ENCODE measurements at places on chromosomes 4 and X.

DNA sequence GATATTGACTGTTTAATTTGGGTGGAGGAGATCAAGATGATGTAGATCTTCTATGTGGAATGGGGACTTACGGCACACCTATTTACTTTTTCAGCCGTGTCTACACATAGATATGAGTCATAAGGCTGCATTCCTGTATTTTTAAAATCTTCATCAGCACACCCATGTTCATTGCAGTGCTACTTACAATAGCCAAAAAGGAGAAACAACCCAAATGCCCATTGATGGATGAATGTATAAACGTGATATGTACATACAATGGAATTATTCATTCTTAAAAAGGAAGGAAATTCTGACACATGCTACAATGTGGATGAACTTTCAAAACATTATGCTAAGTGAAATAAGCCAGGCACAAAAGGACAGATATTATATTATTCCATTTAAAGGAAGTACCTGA is 98.6 kb downstream of the AASDH start:
- DNase-seq = no peak

GRCh38 chrX:109793191-109793590 is 60.1 kb upstream of the ACSL4 start:
- no peak for DNase-seq

DNA sequence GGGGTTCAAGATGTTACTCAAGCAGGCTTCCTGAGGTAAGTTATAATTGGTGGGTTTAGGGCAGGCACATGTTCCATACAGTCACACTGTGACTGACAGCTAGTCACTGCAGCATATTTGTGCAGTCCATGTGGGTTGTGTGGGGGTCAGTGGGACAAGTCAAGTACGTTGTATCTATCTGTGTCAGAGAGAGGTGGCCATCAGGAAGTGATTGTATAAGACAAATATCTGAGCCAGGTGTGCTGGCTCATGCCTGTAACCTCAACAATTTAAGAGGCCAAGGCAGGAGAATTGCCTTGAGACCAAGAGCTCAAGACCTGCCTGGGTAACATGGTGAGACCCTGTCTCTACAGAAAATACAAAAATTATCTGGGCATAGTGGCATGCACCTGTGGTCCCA is 509.3 kb downstream of the CENPC start:
- DNase-seq = no peak

DNA sequence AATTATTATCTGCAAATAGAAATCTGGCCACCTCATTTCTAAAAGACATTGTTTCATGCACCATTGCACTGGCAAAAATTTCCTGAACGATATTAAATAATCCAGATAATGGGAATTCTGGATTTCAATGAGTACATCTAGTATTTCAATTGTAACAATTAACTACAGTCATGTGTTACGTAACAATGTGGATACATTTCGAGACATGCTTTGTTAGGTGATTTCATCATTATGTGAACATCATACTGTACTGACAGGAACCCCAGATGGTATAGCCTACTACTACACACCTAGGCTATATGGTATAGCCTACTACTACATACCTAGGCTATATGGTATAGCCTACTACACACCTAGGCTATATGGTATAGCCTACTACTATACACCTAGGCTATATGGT is 14.8 kb downstream of the LAMTOR3 start:
- no peak for DNase-seq

DNA sequence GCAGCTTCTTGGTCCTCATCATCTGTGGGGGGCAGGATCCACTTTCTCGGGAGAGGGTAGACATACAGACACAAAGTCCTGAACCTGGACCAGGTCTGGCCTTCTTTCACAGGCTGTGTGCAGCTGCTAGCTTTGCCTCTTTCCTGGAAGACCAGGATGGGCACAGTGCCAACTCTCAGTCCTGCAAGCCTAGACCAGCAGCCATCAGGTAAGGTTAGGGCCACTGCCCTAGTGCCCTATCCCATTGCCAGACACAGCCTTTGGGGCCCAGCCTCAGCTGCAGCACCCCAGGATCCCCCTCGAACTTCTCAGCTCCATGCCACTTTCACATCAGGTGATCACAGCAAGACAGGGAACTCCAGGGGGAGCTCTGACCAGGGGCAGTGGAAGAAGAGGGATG is 38.4 kb downstream of the ZNF185 start:
- no peak for DNase-seq

DNA sequence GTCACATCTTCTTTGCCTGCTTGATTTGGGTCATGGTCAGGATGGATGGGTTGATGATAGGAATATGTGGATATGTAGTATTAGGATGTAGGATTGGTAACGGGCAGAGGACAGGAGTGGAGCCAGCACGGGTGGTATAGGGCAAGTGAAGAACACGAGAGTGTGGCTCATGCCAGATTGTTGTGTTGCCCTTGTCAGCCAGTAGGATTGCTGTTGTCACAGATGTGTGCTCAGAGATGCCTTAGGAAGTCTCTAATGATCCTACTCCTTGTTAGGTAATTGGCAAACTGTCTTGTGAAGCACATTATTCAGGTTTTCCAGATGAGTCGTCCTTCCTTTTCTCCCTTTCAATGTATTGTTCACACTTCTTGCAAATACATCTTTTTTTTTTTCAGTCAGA is 5.5 kb downstream of the ATP10D start:
- DNase-seq = no peak

GRCh38 chr4:147398556-147398955 is 82.3 kb upstream of the EDNRA start:
- no peak for DNase-seq

DNA sequence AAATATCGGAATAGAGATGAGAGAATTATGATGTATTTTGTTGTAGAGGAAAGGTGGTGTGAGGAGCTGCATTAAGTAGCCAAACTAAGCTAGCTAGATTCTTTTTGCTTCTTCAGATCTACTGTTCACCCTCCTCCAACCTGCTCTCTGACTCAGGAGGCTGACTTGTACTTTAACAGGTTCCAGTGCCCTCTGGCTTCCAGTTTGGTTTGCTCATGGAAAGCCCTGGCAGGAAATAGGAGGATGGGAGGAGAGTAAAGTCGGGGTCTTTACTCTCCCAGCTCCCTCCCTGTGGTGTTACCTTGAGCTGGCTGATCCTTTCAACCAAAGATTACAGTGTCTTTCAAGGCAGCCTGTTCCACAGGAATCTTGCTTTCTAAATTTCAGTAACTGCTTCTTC is 277.0 kb upstream of the EDA2R start:
- DNase-seq = no peak

DNA sequence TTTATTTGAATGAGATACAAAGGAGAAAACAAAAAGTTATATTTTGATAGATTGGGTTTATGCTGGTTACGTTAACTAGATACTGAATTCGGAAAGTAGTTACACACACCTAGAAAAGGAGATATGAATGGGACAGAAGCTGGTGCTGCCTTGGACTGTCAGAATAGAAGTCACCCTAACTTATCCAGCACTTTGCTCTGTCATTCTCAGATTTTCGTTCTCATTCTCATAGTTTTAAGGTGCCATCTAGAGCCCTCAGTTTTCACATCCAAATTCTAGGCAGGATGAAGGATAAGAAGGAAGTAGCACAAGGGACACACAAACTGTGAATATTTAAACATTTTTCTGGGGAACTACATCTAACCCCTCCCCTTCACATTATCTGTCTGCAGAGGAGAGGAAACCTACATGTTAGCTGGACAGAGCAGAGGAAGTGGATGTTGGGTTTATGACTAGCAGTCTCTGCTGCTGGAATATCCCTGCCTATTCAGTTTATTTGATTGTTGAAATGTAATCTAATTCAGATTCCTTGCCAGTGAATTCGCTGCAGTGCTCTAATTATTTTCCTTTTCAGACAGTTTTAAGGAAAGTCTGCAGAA is 521.9 kb downstream of the FAT4 start:
- DNase-seq = no peak

- no peak for DNase-seq
Measured at GRCh38 chrX:108199691-108200090, 108.1 kb downstream of the ATG4A start.

DNA sequence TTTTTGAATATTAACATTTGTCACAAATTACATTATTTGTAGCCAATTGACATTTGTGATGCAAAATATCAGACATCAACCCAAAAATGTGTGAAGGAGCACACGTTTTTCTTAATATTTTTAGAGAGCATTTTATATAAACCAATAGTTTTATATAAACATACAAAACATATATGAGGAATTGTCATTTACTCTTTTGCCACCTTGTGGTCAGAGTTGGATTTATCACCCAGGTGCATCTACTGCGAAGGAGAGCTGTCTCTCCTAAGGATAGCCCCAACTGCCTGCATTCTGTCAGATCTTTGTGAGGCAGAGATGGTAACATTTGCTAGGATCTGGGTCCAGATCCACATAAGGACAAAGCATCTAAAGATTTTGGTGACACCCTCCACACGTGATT is 2.5 kb upstream of the USP27X start:
- DNase-seq = no peak

DNA sequence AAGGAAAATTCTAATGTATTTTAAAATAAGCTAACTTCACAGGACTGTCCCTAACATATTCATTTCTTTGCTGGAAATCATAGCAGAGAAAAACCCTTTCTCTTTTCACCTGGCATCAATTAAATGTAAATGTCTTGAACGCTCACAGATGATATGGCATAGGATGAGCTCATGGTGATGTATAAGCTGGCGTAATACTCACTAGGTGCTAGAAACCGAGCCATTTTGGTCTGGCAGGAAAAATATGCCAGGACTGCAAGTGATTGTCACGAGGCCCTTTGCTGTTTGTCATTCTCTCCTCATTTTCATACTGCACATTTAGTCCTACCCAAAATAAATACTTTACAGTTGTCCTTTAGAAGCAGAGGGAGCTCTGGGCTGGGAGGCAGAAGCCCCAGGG is 222.7 kb upstream of the LNX1 start:
- no peak for DNase-seq

DNA sequence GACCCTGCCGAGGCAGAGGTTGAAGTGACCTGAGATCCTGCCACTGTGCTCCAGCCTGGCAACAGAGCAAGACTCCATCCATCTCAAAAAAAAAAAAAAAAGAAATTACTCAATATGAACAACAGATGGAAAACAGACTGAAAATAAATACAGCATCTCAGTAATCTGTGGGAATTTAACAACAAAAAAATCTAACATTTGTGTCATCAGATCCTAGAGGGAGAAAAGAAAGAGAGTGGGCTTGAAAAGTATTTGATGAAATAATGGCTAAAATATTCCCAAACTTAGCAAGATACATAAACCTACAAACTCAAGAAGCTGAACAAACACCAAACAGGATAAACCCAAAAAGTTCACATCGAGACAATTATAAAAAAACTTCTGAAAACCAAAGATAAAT is 84.7 kb downstream of the CENPC start:
- no peak for DNase-seq

GRCh38 chrX:55490974-55491373 is 1.3 kb upstream of the USP51 start:
- DNase-seq = no peak

- no peak for DNase-seq
Measured at GRCh38 chr4:19030048-19030447, 1008.5 kb upstream of the LCORL start.

- no peak for DNase-seq
Measured at GRCh38 chr4:158810487-158811215, 41.8 kb downstream of the FNIP2 start.

GRCh38 chr4:17721496-17722355 is 59.7 kb downstream of the FAM184B start:
- DNase-seq = no peak

Data from stimulated activated CD4-positive, alpha-beta T cell treated with anti-CD3 and anti-CD28 coated beads, Interleukin-15, amount 100 ng/mL, for 1 hour (primary cell).